ENCODE measurements at places on chromosomes 11 and 22.

DNA sequence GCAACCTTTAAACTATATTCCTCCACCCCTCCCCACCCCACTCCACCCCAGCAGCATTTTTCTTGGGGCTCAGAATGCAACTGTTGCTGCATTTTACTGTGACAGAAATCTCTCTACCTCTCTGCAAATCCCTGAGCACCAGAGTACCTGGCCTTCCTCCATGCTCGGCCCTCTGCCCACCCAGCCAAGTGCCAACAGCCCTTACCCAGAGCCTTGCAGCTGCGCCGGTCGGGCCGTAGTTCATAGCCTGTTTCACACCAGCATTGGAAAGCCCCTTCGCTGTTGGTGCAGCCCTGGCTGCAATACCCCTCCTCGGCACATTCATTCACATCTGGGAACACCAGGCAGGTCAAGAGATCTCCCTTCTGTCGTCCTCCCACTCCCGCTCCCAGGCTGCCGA is 23.4 kb downstream of the LRP4 start:
- no peak for DNase-seq

- DNase-seq, result no peak
Measured at GRCh38 chr11:81007046-81007445, 1566.2 kb upstream of the TENM4 start.

DNA sequence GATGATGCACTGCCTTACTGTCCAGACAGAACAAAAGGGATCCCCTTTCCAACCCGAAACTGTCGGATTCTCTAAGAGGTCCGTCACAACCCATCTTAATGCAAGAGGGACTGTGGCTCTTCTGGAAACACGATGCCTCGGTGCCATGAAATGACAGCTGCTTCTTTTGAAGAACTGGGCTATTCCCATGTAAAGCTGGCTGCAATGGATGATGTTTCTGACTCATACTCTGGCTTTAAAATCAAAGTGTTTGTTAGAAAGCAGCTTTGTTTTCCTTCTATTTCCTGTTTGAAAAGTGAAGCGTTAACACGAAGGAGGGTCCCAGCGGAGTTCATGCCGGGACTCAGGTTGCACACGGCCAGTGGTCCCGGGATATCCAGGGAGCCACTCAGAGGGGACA is 3.1 kb downstream of the TP53AIP1 start:
- no peak for DNase-seq

DNA sequence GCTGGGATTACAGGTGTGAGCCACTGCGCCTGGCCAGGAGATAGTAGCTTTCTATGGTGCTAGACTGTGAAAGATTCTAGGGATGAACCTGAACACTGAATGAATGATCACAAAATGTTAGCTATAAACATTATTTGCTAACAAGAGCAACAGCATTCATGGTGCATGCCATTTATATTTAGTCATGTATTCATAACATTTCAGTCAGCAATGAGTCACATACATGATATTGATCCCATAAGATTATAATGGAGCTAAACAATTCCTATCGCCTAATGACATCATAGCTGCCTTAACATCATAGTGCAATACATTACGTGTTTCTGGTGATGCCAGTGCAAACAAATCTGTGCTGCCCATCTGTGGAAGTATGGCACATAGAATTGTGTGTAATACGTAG is 164.1 kb downstream of the ARHGAP42 start:
- DNase-seq, result no peak
